ENCODE measurements at places on chromosomes 4 and X. TPM values are rescaled to one million over a fixed set of nuclear protein-coding genes. Genes with fewer than 3 reads are reported as not detected.

POU3F4 gene
- 20.8 TPM for total RNA-seq

SLC49A3 gene
- 0.92 TPM for total RNA-seq

ACE2 gene
- total RNA-seq: not detected

SLBP gene
- 39.0 TPM for total RNA-seq

LRAT gene
- 3.0 TPM for total RNA-seq

TAF7L gene
- 0.46 TPM for total RNA-seq

FRAS1 gene
- total RNA-seq: 47.7 TPM

SHOX gene
- 0.23 TPM for total RNA-seq

JCHAIN gene
- not detected for total RNA-seq

L1CAM gene
- 182 TPM for total RNA-seq

SPANXN4 gene
- not detected for total RNA-seq

NEK1 gene
- 40.4 TPM for total RNA-seq

TRIM60 gene
- total RNA-seq: not detected

PRRG1 gene
- 15.2 TPM for total RNA-seq

BGN gene
- 7.6 TPM for total RNA-seq

BCAP31 gene
- 87.9 TPM for total RNA-seq

HSFX3 gene
- not detected for total RNA-seq

TRAM1L1 gene
- 24.5 TPM for total RNA-seq

CXorf38 gene
- total RNA-seq: 8.8 TPM

GPRASP3 gene
- total RNA-seq: 67.8 TPM

F8A3 gene
- 1.4 TPM for total RNA-seq

STK32B gene
- total RNA-seq: 18.2 TPM

P2RY8 gene
- under 0.01 TPM for total RNA-seq

STAP1 gene
- 0.23 TPM for total RNA-seq

DCAF8L2 gene
- total RNA-seq: not detected

ARAP2 gene
- 78.2 TPM for total RNA-seq

PRKG2 gene
- total RNA-seq: 7.6 TPM

STPG2 gene
- total RNA-seq: 6.2 TPM

CXCL10 gene
- 0.46 TPM for total RNA-seq

MTTP gene
- 3.9 TPM for total RNA-seq

USP17L13 gene
- total RNA-seq: not detected

ARR3 gene
- not detected for total RNA-seq

PABPC1L2B gene
- 0.92 TPM for total RNA-seq

PCSK1N gene
- 157 TPM for total RNA-seq

AKAP4 gene
- total RNA-seq: not detected

USP17L24 gene
- total RNA-seq: not detected

ADRA2C gene
- 4.8 TPM for total RNA-seq

XAGE3 gene
- not detected for total RNA-seq

SLC9A7 gene
- total RNA-seq: 81.0 TPM

NAP1L3 gene
- total RNA-seq: 164 TPM

DCAF12L2 gene
- total RNA-seq: 7.6 TPM

ARL9 gene
- 2.1 TPM for total RNA-seq

SLITRK4 gene
- total RNA-seq: 59.3 TPM

WDFY3 gene
- 162 TPM for total RNA-seq

ZDHHC15 gene
- 18.0 TPM for total RNA-seq

AFM gene
- total RNA-seq: not detected

LANCL3 gene
- total RNA-seq: 7.8 TPM

MAGEA1 gene
- not detected for total RNA-seq

ANOS1 gene
- total RNA-seq: 92.7 TPM

GATA1 gene
- total RNA-seq: not detected

CD38 gene
- total RNA-seq: 8.1 TPM

USP17L25 gene
- total RNA-seq: not detected

GAB1 gene
- 34.6 TPM for total RNA-seq

GASK1B gene
- 44.8 TPM for total RNA-seq

Measured in diencephalon (tissue), 1 donor.